IMR-90 (cell line): ENCODE measurements at places on chromosomes 4 and X. TPM values are rescaled to one million over a fixed set of nuclear protein-coding genes. Genes with fewer than 3 reads are reported as not detected.

Gene TMEM271
- not detected in 2 replicates for total RNA-seq

- DNase-seq: no peak
- H3K4me3 ChIP-seq: no peak overlapping the region
- H3K36me3 ChIP-seq: no peaks in the 10 kb centered on the region
- no peaks in the 10 kb centered on the region for H3K4me1 ChIP-seq
- H3K27ac ChIP-seq: no peak overlapping the region
- H3K27me3 ChIP-seq: peaks cover 5% of the 10 kb centered on the region
Observed at GRCh38 chr4:111266937-111267336, 644.1 kb upstream of the PITX2 start.

GRCh38 chr4:72468904-72469502, 100.0 kb downstream of the ADAMTS3 start:
- no peaks in the 10 kb centered on the region for H3K4me1 ChIP-seq
- DNase-seq: peak; percentile 20
- H3K27ac ChIP-seq: no peak overlapping the region
- no peaks in the 10 kb centered on the region for H3K27me3 ChIP-seq
- no peak overlapping the region for H3K4me3 ChIP-seq

GRCh38 chr4:131534944-131535645, 1614.0 kb upstream of the PCDH10 start:
- H3K36me3 ChIP-seq: no peaks in the 10 kb centered on the region
- no peaks in the 10 kb centered on the region for H3K27me3 ChIP-seq
- H3K4me3 ChIP-seq: no peak overlapping the region
- no peak overlapping the region for H3K27ac ChIP-seq
- H3K4me1 ChIP-seq: no peaks in the 10 kb centered on the region
- no peak for DNase-seq

GRCh38 chrX:72347366-72347765, 41.7 kb upstream of the CITED1 start:
- peaks cover 3% of the 10 kb centered on the region for H3K4me1 ChIP-seq
- H3K4me3 ChIP-seq: no peak overlapping the region
- H3K36me3 ChIP-seq: peaks cover 3% of the 10 kb centered on the region
- H3K27me3 ChIP-seq: peaks cover 12% of the 10 kb centered on the region
- H3K27ac ChIP-seq: no peak overlapping the region

- H3K27me3 ChIP-seq: peaks cover 4% of the 10 kb centered on the region; the same call in 1 of the 2 replicates
- no peak overlapping the region for H3K27ac ChIP-seq
- no peak for DNase-seq
- H3K36me3 ChIP-seq: no peaks in the 10 kb centered on the region
Observed at GRCh38 chrX:109312757-109313156, 169.1 kb downstream of the GUCY2F start.

DNA sequence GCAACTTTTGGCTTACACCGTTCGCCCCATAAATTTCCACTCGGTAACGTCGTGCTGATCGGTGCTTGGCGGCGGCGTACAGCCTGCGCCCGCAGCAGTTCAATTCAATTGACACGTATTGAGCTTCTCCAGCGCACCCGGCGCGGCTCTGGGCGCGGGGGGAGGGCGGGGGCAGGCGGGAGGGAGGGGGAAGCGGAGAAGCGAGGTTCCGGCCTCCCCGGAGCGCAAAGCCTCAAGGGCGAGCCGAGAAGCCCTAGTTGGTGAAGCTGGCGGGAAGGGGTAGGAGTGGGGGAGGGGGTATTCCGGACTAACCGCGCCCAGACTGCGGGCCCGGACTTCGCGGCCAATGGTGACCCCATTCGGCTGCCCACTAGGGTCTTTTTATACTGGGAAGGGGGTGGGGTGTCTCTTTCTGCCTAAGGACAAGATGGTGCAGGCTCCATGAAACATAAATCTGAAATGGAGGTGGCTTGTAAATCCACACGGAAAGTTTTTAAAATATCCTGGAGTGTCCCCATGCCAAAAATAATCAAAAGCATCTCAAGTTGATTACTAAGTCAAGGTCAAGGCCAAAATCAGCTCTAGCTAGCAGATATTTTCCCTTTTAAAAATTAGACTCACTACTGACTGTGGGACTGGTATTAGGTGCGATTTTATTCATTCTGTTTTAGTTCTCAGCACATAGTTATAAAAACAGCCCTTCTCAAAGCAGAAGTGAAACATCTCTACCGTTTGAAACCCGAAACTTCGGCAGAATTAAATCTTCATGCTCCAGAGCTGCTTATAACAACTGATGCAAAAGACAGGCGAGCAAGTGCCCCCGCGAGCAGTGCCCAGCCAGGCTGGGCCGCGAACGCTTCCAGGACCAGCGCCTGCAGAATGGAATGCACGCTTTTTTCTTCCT, 1.5 kb upstream of the BCOR start:
- no peak overlapping the region; the same call in 1 of the 2 replicates for H3K27ac ChIP-seq
- peaks cover 4% of the 10 kb centered on the region; the same call in 1 of the 2 replicates for H3K27me3 ChIP-seq
- no peak for DNase-seq
- H3K4me1 ChIP-seq: no peaks in the 10 kb centered on the region; the same call in 1 of the 2 replicates

DNA sequence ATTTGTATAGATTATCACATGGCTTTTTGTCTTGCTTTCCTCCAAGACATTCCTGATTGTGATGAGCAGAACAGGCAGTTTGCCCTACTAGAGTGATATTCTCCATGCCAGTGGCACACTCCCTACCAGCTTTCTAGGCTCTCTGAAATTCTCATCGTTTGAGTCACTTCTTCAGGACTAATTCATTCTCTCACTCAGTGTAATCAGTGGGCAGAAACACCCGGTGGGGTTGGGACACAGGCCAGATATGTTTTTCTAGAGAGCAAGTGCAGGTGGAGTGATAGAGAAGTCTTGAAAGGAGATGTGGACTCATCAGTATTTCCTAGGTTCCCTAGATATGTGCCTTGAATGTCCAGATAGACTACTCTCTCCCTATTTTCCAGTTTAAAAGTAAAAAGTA, 13.1 kb downstream of the RAB33A start:
- no peak overlapping the region for H3K27ac ChIP-seq
- H3K27me3 ChIP-seq: no peaks in the 10 kb centered on the region; the same call in 1 of the 2 replicates
- no peak for DNase-seq
- no peaks in the 10 kb centered on the region for H3K36me3 ChIP-seq
- H3K4me3 ChIP-seq: no peak overlapping the region
- no peaks in the 10 kb centered on the region for H3K4me1 ChIP-seq

GRCh38 chr4:6688879-6689505, 4.7 kb upstream of the S100P start:
- H3K4me3 ChIP-seq: no peak overlapping the region
- peaks cover 23% of the 10 kb centered on the region for H3K4me1 ChIP-seq
- no peaks in the 10 kb centered on the region for H3K27me3 ChIP-seq
- H3K27ac ChIP-seq: peak overlapping the region; percentile 85

- H3K27me3 ChIP-seq: no peaks in the 10 kb centered on the region
- H3K36me3 ChIP-seq: no peaks in the 10 kb centered on the region
- no peak overlapping the region for H3K27ac ChIP-seq
- H3K4me1 ChIP-seq: peaks cover 2% of the 10 kb centered on the region; the same call in 1 of the 2 replicates
Observed at GRCh38 chr4:177367336-177367735, 57.7 kb downstream of the NEIL3 start.
